ENCODE measurements at places on chromosomes 12 and 14. TPM values are rescaled to one million over a fixed set of nuclear protein-coding genes. Genes with fewer than 3 reads are reported as not detected.

GRCh38 chr14:69917287-69917686 is 38.1 kb downstream of the SMOC1 start:
- DNase-seq: no peak

- DNase-seq: no peak
Measured at GRCh38 chr14:64736271-64737169, 32.3 kb downstream of the PLEKHG3 start.

Gene INHBC
- total RNA-seq: not detected

Gene RNF212B
- total RNA-seq: not detected

- DNase-seq: no peak
Measured at GRCh38 chr12:42475106-42475505, 114.4 kb downstream of the PRICKLE1 start.

- peak; percentile 2 for DNase-seq
Measured at GRCh38 chr12:45981075-45981837, 9.1 kb downstream of the SCAF11 start.

- no peak for DNase-seq
Measured at GRCh38 chr14:22282417-22282816, 306.6 kb downstream of the DAD1 start.

DNA sequence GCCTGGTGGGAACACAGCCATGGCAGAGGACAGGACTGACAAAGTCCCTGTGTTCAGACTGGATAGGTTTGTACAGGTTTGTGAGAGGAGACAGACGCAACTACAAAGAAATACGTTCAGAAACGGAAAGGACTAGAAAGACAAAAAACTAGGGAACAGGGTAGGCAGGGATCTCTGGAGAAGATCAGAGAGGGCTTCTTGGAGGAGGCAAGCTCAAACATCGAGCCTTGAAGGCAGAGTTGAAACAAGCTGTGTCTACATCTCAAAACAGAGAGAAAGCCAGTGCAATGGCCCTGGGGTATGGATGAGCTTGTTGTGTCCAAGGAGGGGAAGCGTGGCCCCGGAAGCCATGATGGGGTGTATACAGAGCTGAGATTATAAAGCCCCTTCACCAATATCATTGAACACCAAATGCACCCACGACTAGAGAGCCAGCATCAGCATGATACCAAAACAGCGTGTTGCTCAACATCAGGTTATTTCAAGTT is 89.6 kb upstream of the NCOR2 start:
- no peak for DNase-seq

Gene LGMN
- 64.9 TPM for total RNA-seq

Gene FAM222A
- 2.4 TPM for total RNA-seq

GRCh38 chr14:60668431-60669112 is 19.3 kb upstream of the SIX1 start:
- DNase-seq: no peak

DNA sequence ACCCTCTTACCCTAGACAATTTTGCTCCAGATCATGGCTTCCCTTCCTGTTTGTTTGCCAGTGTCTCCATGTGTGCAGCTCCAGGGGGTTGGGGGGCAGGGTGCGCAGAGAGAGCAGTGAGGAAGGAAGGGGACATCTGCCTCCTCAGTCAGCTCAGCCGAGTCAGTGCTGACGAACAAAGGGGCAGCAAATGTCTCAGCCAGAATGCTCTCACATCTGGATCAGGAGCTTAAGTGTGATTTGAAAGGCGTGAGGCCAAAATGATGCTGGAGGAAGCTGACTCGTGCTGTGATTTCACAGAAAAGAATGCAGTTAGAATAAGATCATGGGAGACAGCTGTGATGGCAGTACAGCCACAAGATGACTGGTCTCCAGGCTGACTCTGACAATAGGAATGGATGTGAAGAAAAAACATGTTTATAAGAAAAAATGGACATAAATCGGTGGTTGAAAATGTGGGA is 27.1 kb upstream of the CDK17 start:
- no peak for DNase-seq

Gene SLC25A21
- total RNA-seq: 1.4 TPM

- DNase-seq: no peak
Measured at GRCh38 chr12:115791331-115791730, 486.2 kb downstream of the MED13L start.

DNA sequence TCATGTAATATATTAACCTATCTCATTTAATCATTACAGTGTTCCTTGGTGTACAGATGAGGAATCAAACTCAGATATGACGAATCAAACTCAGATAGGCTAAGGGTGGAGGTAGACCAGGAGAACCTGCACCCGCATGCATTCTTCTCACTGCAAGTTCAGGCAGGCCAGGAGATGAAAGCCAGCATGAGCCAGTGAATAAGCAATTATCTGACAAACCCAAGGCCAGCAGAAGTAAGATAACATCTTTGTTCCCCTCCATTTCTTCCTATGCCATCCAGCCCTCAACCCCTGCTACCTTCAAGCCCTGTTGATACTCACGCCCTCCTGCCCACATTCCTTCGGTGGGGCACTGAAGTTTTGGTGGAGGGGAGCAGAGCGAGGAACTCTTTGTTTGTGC is 152.2 kb downstream of the ETV6 start:
- no peak for DNase-seq

- no peak for DNase-seq
Measured at GRCh38 chr12:118015944-118016343, 559 bp upstream of the RFC5 start.

Gene CYP46A1
- not detected for total RNA-seq

Gene TCHP
- 28.0 TPM for total RNA-seq

Gene KCNC2
- not detected for total RNA-seq

GRCh38 chr12:41968599-41968998 is 176.1 kb downstream of the GXYLT1 start:
- DNase-seq: no peak

Gene CLEC2A
- total RNA-seq: not detected

GRCh38 chr12:9761419-9761781 is 699 bp upstream of the CD69 start:
- DNase-seq: no peak

DNA sequence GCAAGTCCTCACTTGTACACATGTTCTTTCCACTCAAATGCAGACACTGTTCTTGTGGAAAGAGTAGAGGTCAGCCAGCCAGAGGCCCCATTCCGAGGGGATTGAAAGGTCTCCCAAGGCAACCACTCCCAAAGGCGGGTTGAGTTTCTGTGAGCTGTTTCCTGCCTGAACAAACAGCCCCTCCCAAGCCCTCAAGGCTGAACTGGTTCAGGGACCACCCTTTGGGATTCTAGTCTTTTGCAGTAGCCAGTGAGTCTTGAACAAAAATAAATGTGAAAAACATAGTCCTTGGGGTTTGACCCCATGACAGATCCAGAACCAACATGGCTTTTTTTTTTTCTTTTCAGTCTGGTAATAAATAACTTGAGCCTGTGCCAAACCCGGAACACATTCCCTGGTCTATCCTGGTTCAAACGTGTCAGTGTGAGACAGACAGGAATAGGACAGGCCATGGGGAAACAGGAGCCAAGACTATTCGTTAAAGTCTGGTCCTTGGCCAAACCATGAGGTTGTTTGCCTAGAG is 17.6 kb upstream of the STK38L start:
- DNase-seq: peak; percentile 15

All from Calu3 (cell line).